ENCODE measurements at places on chromosomes 5 and 9.

DNA sequence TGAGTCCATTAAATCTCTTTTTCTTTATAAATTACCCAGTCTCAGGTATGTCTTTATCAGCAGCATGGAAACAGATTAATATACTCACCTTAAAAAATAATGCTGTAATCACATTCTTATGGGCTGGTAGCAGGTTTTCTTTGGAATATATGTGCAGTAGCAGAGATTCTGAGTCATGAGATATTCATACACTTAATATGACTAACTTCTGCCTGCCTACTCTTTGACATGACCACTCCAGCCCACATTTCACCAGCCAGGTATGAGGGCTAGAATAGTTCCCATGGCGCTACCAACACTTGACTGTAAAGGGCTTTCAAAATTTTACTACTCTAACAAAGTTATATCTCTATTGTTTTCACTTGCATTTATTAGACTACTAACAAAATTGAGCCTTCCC, 74.1 kb upstream of the GHR start:
- DNase-seq = no peak

DNA sequence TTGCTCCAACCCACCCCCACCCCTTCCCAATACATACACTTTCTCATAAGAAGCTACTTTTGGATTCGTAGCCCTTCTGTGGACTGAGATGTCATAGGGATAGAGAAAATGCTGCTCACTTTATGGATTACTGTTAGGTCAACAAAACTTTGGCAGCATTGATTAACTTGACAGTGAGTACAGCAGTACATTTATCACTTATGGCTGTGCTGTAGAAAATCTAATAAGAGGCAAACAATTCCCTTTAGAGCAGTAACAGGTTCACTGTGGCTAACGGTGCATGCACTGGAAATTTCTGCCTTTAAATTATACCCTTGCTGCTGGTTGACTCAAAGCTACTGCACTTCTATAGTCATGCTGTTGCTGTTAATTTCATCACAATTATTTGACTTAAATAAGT, 59.2 kb downstream of the PPIC start:
- no peak for DNase-seq

GRCh38 chr5:174352681-174353080, 307.2 kb downstream of the NSG2 start:
- no peak for DNase-seq

GRCh38 chr9:79195879-79196278, 375.9 kb upstream of the TLE4 start:
- no peak for DNase-seq

DNA sequence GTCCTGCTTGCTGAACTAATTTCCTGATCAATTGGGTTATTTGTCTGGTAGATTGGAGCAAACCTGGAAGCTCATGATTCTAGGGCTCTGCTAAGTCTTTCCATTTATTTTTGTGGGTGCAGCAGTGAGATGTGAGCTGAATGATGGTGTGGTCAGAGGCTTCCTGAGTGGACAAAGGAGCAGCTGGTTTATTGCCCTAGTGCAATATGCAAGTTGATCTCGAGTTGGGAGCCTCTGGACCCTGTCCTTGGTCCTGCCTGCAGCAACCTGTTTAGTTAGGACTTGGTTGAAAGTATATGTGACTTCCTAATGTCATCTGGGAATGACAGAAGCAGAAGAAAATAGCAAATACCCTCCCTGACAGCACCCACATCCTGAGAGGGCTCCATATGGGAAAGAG, 4.2 kb upstream of the UNC5A start:
- DNase-seq = no peak

DNA sequence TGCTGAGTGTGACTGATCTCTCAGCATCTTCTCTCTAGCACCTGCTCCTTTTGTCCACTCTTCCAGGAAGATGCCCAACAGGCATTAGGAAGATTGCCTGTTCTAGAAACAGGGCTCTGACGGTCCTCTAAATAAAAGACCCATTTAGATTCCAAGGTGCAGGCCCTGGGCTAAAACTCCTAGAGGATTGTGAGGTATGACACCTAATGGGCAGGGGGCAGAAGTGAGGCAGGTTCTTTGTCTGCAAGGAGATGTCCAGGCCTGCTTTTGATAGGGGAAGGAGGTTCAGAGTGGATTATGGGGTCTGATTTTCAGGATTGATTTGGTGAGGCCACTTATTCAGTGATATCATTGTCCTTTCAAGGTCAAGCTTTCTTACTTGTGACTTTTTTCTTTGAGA, 140.8 kb upstream of the TRPC7 start:
- no peak for DNase-seq

DNA sequence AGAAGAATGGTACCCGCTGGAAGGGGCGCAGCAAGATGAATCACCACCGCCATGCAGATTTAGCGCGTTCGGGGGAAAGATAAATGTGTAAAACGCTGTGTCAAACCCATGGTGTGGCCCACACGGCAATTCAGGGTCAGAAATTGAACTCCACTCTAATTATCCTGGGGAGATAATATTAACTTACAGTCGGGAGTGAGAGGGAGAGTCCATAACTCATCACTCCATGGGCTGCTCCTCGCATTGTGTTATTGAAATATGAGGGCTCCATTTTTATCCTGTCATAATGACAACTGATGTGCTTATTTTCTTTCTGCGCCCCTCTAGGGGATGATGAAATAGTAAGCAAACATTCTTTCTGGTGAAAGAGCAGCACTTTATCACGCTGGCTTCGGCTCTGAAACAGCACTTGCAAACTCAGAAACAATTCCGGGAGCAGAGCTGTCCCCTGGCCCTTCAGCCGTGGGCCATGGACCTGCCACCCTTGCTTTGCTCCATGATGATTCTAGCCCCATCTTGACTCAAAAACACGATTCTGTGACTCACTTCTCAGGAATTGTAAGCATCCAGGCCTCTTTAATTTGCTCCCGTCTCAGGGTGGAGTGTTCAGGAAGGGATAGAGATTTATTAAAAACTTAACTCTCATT, 431.6 kb downstream of the IRX1 start:
- DNase-seq = no peak

GRCh38 chr9:82356871-82357270, 368.3 kb downstream of the SPATA31D1 start:
- no peak for DNase-seq

DNA sequence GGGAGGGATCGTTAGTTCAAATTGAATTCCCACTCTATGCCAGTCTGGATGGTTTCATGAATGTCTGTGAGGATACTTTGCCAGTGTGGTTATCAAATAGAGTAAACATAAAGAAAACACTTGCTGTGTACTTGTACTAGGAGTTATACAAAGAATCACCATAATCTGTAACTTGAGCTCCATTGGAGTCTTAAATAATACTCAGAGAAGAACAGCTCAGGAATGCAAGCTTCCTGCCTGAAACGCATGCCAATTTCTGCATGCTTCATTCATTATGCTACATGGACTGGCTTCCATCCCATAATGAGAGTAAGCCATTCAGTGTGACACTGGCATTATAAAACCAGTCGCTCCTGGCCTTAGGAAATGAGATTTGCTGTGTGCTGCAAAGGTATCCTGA, 351.4 kb downstream of the SEMA5A start:
- DNase-seq = no peak

GRCh38 chr5:179324760-179325295, 20.4 kb downstream of the ADAMTS2 start:
- DNase-seq = no peak

GRCh38 chr9:129412814-129413536, 207.9 kb downstream of the C9orf50 start:
- DNase-seq = peak; percentile 67

DNA sequence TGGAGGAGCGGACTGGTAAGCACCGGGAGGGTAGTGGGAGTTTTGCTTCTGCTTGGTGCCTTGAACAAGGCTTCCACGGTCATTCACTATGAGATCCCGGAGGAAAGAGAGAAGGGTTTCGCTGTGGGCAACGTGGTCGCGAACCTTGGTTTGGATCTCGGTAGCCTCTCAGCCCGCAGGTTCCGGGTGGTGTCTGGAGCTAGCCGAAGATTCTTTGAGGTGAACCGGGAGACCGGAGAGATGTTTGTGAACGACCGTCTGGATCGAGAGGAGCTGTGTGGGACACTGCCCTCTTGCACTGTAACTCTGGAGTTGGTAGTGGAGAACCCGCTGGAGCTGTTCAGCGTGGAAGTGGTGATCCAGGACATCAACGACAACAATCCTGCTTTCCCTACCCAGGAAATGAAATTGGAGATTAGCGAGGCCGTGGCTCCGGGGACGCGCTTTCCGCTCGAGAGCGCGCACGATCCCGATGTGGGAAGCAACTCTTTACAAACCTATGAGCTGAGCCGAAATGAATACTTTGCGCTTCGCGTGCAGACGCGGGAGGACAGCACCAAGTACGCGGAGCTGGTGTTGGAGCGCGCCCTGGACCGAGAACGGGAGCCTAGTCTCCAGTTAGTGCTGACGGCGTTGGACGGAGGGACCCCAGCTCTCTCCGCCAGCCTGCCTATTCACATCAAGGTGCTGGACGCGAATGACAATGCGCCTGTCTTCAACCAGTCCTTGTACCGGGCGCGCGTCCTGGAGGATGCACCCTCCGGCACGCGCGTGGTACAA, 556 bp downstream of the PCDHGC3 start:
- DNase-seq = no peak

GRCh38 chr9:71079451-71079850, 42.0 kb downstream of the TRPM3 start:
- no peak for DNase-seq

DNA sequence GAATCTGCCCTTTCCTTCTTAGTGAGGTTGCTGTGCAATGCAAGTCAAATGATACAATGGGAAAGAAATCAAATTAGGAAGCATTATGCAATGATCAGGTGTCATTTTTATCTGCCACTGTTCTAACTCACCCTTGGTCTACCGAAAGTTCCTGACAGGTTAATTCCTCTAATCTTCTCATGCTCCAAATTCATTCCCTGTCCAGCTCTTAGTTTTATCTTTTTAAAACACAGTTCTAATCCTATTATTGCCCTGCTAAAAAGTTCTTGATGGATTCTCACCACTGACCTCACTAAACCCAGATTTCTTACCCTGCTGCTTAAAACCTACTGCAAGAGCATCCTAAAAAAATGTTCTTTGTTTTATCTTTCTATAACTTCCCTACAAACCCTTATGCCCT, 1000.9 kb downstream of the CDH18 start:
- DNase-seq = no peak

DNA sequence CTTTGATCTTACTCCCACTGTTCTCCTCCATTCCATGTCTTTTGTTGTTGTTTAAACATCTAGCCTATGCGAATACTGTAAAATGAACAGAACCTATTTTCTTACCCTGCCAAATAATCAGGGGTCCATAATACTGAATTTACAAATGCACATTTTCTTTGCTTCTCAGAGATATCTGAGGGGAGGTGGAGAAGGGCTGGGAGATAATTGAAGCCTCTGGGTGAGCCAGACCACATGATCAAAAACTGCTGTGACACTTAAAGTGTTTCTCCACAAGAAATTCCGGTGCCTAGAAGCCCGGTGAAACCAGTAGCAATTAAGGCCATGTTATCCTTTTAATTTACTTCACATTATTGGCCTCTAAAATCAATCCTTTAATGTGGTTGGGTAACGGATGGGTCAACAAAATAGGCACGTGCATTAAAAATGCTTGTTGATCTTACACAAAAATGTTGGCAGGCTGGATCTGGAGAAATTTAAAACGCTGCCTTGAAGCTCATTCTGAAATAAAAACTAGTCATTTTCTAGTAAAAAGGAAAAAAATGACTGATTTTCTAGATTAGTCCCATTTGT, 10.8 kb downstream of the SEMA6A start:
- DNase-seq = no peak

- no peak for DNase-seq
These were observed 1.4 kb upstream of the PJA2 start for GRCh38 chr5:109411149-109411514.

DNA sequence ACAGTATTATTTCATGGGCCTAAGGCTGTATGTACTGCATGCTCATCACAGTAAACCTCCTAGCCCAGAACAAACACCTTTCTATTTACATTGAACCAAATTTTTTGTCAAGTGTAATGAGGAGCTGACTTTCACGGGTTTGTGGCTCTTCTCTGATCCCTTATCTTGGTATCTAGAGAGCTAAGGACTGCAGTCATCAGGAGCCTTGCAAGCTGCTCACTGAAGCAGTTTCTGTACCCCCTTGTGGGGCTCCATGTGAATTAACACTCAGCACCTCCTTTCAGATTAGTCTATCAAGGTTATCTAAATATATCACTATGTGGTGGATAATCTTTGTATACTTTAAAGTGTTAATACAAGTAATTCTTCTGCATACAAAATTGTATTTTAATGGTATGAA, 108.2 kb downstream of the AUH start:
- no peak for DNase-seq

Measured in substantia nigra (tissue), 51 donors.